A549 treated with RU486 at 1 μM for 4 hours (cell line): ENCODE measurements at places on chromosomes 13 and 19. TPM values are rescaled to one million over a fixed set of nuclear protein-coding genes. Genes with fewer than 3 reads are reported as not detected.

The ZNF418 gene
- total RNA-seq = 0.74 to 1.7 TPM (median 0.82 TPM) in 5 replicates

The GIPR gene
- total RNA-seq = 2.3 to 3.8 TPM (median 2.6 TPM) in 5 replicates

The NOTCH3 gene
- 6.8 to 10.3 TPM (median 8.6 TPM) in 5 replicates for total RNA-seq

The CCL25 gene
- total RNA-seq = not detected in 5 replicates

The NLRP9 gene
- not detected in 5 replicates for total RNA-seq

The RFPL4AL1 gene
- total RNA-seq = not detected in 5 replicates

The ZIC2 gene
- 8.8 to 13.6 TPM (median 11.3 TPM) in 5 replicates for total RNA-seq
